ENCODE measurements at places on chromosomes 1 and 21.

DNA sequence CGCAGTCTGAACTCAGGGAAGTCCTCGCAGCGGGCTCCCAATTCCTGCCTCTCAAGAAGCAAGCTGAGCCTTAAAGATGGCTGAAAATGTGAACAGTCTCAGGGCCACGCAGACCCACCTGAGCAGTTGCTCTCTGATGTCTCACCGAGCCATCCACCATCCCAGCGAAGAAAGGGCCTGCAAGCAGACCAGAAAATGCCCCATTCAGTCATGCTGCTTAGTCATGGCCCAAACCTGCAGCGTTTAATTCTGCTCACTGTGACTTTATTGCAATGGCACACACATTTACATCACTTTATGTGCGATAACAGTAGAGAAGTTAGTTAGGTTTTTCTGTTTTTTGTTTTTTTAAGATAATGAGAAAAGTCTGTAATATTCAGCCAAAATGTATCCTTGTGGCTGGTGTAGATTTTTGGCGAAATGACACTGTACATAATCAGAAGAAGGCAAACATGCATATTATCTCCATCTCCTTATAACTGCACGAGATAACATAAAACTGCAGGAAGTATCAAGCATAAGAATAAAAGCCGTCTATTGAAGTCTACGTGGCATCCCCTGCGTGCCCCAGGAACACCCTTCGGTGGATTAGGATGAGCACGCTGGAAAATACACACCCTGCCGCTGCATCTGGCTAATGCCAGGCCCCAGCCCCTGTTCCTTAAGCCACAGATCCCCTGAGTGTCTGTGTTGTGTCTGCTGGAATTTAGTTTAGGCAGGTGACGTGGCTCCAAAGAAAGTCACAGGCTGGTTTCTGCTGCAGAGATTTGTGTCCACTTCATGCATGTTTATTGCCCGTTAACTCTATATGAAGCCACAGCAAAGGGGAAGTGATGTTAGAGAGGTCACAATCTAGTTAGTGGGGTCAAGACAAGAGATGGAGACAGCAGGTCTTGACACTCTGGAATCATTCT is 119.8 kb upstream of the IRF2BP2 start:
- no peak for DNase-seq

- DNase-seq = no peak
Measured at GRCh38 chr1:16969057-16969611, 11.3 kb downstream of the MFAP2 start.

DNA sequence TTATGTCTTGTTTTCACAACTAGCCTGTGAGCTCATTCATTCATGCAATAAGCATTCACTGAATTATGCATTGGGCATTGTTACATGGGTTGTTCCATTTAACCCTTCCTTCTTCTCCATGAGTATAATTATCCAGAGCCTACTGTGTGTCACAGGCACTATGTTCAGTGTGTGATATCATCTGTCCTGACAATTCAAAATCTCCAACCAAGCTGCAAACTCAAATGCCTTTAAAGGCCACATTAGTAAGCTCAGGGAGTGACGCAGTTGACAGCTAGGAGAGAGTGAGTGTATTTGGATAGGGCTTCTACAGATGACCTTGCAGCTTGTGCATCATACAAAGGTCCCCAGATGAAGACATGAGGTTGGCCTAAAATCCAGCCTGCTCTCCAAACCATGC is 289.5 kb downstream of the OMA1 start:
- DNase-seq = no peak

DNA sequence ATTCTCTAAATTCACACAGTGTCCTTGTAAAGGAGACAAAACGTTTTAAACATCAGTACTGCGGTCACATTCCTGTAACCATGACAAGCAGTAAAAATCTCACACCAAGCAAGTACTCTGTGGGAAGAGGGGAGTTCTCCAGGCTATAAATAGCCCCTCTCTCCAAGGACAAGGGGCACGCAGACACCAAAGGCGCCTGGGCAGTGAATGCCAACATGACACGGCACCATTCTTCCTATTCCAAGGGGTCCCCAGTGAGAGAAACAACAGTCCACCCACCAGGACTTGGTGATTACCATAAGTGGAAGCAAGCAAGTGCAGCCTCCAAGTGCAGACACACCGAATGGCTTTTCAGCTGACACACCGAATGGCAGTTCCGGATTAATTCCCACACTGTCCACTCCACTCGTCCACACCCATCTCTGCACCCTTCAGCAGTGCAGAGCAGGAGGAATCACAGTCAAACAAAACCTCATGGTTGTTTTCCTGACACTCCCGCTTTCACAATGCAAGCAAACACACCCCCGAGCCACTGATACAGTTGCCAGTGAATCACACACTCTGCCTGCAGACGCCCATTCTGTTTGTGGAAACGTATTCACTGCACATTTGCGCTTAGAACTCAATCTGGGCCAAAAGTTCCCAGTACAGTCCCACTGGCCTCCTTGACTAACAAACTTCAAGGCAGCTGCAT is 1.8 kb downstream of the PTTG1IP start:
- DNase-seq = no peak

DNA sequence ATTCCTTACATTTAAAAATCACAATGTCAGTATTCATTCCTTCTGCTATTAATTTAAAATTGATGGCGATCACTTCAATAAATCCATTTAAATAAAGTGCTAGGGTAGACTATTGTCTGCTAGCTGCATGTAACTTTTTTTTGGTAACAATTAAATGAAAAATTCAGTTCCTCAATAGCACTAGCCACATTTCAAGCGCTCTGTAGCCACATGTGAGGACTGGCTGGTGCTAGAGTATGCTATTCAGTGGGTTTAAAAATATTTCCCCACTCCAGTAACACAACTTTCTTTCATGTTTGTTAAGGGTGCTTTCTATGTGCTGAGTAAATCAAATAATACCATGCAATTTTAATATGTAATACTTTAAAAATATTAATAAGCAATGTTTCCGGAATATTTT is 108.2 kb downstream of the LTN1 start:
- no peak for DNase-seq

- DNase-seq = no peak
Measured at GRCh38 chr1:156839426-156840109, 19.3 kb downstream of the INSRR start.

GRCh38 chr21:38958940-38959691 is 153.4 kb downstream of the ETS2 start:
- DNase-seq = no peak

DNA sequence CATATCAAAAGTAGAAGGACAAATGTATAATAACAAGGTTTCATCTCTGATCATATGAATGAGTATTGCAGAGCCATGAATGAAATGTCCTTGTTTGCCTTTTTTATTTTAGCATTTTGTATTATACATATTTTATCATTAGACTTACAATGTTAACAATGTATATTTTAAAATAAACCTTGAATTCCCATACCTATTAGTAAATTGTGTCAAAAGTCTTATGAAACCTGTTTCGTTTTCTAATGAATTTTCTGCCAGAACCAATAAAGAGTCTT is 646 bp downstream of the DNAJB4 start:
- DNase-seq = no peak

DNA sequence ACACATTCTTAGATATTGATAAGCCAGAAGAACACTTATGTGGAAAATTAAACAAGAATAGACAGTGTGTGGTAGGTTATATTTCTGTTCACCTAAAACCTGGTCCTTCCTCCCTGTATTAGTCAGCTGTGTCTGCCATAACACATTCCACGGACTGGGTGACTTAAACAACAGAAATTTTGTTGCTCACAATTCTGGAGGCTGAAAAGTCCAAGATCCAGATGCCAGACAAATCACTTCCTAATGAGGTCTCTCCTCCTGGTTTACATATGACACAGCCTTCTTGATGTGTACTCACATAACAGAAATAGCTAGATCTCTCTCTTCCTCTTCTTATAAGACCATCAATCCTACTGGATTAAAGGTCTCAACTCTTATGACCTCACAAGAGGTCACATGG is 25.7 kb downstream of the JMJD4 start:
- DNase-seq = no peak

DNA sequence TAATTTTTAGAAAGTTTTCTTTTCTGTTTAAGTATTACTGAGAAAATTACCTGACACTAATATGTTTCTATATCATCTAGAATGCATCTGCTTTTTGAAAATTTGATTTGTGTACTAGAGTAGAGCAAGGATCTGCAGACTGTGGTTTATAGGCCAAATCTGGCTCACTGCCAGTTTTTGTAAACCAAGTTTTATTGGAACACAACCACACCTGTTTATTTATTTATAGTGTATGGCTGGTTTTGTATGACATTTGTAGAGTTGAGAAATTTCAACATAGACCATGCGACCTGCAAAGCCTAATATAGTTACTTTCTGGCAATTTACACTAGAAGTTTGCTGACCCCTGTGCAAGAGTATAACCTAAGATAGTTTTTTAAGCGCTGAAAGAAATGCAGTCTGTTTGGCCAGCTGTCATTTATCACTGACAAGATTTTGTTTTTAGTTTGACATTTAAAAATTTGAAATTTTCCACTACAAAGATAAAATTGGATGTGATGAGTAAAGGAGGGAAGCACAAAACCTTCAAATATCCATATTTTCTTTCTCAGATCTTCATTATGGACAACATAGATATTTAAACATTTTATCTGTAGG is 36.1 kb upstream of the CACYBP start:
- DNase-seq = no peak

DNA sequence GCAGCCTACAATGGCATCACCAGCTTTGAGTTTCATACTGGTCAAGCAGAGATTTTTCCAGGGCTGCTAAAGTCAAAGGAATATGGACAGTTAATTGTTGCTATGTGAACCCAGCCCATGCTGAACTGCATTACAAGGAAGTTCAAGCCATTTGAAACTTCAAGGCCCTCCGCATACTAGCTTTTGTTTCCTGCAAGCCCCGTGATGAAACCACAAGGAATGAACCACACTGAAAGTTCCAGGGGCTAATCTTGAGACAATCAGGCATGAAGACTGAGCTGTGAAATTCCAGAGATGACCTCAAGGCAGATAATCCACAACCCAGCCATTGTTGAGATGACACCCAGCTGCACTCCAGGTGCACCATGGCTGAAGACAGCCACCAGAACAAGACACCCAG is 180.8 kb downstream of the C1orf21 start:
- DNase-seq = no peak

- DNase-seq = no peak
Measured at GRCh38 chr21:27339902-27340301, 373.0 kb upstream of the ADAMTS5 start.

DNA sequence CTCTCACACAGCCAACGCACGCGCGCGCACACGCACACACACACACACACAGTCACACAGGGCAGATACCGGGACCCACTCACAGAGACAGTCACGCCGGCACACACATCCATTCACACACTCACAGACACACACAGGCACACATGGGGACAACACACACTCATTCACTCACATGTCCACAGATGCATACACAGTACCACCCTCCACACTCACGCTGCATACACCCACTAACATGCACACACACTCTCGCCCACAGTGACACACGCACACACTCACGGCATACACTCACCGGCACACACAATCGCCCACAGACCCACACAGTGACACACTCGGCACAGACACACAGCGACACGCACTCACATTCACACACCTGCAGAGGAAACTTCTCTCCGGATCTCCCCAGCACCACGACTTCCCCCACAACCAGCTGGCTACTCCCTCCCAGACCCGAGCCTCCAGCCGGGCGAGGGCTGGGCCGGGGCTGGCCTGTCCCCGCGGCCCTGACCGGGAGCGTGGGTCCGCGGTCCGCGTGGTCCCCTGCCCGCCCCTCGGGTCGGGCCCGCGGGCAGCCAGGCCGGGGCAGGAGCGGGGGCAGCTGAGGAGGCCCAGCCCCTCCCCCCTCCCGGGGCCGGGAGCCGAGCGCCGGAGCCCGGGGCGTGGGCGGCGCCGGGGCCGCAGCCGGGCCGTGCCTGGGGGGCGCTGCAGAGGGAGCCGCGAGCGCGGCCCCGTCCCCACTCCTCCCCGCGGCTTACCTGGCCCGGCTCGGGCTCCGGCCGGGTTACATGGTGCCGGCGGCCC is 552 bp downstream of the DLGAP3 start:
- DNase-seq = no peak

DNA sequence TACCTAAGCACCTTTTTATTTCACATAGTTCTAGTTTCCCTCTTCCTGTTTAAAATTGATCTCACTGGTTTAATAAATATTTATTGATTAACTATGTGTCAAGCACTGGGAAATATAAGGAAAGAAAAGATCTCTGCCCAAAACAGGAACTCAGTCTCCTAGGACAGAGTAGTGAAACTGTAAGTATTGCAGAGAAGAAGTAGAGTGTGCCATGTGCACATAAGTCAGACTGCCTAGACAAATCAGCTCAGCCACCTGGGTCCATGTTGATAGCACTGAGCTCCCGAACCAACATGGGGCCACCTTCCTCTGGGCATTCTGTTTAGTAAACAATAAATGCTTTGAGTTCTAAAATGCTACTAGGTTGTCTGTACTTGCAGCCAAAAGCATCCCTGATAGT is 9.8 kb upstream of the SSX2IP start:
- no peak for DNase-seq

GRCh38 chr21:43864962-43865539 is at the start of gene AGPAT3:
AGPAT3 (plus strand) TSS chr21:43865223; CDS start chr21:43959682, 94,459 bp downstream.
- peak; percentile 18 for DNase-seq

Measured in NCI-H1092 (cell line).